ENCODE measurements at places on chromosomes 2 and 18.

DNA sequence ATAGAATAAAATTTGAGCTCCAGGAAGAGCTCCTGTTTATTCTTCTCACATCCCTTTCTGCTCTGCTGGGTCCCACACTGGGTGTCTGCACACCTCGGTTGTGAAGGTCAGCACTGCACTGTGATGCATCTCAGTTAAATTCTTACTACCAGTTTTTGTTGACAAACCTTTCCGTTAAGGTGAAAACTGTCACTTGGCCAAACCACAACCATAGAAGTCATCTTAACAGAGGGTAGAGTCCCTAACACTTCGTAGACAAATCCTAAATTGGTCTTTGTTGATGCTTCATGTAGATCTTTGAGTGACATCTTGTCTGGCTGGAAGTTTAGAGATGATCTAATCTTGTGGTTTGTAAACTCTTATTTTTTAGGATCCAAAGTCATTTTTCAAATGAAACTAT is 167.4 kb upstream of the MAP3K20 start:
- DNase-seq: no peak

DNA sequence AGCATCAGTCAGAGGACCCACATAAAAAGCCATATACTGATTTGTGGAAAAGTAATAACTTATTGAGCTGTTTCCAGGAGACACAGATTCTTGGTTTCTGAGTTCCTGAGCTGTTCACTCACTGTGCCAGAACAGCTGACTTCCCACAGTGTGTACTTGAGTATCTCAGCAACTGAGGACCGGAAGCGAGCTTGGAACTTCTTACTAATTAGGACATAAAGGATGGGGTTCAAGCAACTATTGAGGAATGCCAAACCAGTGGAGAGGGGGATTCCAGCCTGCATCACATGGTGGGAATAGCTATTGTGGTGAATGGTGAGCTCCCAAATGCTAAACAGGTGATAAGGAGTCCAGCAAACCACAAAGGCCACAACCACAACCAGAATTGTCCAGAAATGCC is 16.4 kb downstream of the EEF1B2 start:
- DNase-seq: no peak

- DNase-seq: no peak
These were observed 638.5 kb downstream of the CNTNAP5 start for GRCh38 chr2:124663645-124663997.

DNA sequence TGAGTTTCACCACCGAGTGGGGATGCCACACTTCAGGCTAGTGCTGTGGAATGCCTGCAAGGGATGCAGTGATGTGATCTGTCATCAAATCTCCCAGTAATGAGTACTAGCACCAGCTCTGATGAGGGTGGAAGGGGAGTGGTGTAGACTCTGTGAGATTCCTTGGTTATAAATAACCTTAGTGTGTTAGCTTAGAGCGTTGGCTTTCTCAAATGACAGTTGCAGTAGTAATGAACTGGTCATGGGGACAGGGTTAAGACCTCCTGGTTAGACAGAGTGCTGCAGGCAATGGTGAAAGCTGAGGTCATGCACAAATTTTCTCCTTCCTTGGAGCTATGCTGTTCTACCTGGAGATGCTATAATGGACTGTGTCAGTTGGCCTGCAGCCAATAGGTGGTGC is 1063.4 kb upstream of the CRIM1 start:
- DNase-seq: no peak

GRCh38 chr2:86232910-86233309 is 33.7 kb downstream of the MRPL35 start:
- DNase-seq: no peak

GRCh38 chr2:60470340-60470739 is 83.1 kb downstream of the BCL11A start:
- no peak for DNase-seq
